Activated CD4-positive, alpha-beta T cell treated with anti-CD3 and anti-CD28 coated beads, Interleukin-2, amount 10 ng/mL, durations not matched to agents 7 days and 5 days (primary cell): ENCODE measurements at places on chromosomes 12 and 14. TPM values are rescaled to one million over a fixed set of nuclear protein-coding genes. Genes with fewer than 3 reads are reported as not detected.

FIGNL2 gene
- 0.17 TPM for total RNA-seq

AKAP3 gene
- total RNA-seq, result 2.6 TPM

LRTM2 gene
- not detected for total RNA-seq

FGD4 gene
- 0.22 TPM for total RNA-seq

OR6C68 gene
- total RNA-seq, result not detected

SLC16A7 gene
- 41.9 TPM for total RNA-seq

CMKLR1 gene
- total RNA-seq, result not detected
